ENCODE measurements at places on chromosomes 7 and 10.

DNA sequence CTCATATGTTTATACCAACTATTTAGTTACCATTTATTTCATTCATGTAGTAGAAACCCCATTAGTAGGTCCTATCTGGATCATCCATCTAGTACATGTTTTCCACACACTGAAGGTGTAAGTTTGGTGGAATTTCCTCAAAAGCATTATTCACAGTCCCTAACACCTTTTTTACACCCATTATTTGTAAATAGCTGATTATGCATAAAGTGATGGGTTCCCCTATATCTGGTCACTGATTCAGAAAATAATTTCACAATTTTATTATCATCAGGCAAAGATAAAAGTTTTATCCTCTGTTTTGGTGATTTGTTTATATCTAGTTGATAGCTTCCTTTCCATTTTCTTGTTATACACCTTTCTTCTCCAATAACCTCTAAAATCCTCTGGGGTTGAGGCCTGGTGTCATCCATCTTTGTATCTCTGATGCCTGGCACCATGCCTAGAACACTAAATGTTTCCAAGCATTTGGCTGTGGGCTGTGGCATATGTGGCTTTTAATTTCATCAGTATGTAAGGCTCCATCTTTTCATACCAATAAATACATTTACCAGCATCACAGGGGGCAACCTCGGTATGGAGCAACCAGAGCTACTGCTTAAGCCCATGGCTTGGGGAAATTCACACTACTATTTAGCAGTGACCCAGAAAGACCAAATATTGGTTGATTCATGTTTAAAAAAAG is 1089.5 kb upstream of the LRRN3 start:
- DNase-seq, result no peak

DNA sequence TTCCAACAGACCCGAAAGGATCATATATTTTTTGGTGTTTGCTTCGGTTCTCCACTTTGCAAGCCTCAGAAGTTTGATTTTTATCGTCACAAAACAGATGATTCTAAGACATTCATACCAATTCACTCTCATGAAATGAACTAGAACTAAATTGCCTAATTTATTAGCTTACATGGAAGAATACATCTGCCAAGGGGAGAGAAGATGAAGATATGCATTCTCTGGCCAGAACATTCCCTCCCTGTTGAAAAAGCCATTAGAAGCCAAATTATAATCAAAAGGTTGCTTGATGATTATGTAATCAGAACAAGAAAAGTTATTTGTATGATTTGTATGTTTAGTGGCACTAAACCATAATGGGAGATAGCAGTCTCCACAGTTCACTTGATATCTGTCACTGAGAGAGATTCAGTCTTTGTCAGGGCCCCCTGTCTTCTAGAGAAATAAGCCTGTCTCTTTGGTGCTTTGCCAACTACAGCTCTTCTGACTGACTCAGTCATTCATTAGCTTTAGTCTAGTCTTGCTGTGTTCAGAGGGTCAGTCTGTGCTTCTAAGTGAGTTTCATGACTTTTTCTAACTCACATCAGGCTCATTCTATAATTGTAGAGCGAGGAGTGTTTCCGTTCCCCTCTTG is 95.3 kb upstream of the GNAI1 start:
- no peak for DNase-seq

- DNase-seq, result no peak
Measured at GRCh38 chr7:105345725-105346124, 43.0 kb downstream of the SRPK2 start.

GRCh38 chr10:52778511-52779392 is 6.2 kb upstream of the MBL2 start:
- DNase-seq, result no peak

- DNase-seq, result no peak
Measured at GRCh38 chr10:6689036-6689435, 109.0 kb upstream of the PRKCQ start.

DNA sequence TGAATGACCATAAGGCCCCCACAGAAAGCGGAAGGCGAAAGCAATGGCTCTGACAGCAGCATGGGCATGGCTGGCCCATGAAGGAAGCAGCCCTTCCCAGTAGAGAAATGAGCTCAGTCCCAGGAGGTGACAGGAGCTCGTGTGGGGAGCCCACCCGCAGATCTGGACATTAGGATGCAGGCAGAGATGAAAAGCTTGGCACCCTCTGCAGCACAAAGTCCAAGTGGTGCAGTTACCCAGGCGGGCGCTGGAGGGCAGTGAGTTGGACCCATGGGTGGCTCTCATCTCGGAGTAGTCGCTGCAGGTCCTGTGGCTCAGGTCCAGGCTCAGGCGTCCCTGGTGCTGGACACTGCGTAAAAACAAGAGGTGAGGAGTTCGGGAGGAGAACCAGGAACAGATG is 109.0 kb downstream of the DLG5 start:
- DNase-seq, result no peak

GRCh38 chr7:94062372-94062771 is 58.2 kb upstream of the BET1 start:
- DNase-seq, result no peak

GRCh38 chr10:51090190-51090589 is 15.9 kb downstream of the PRKG1 start:
- no peak for DNase-seq

- DNase-seq, result no peak
Measured at GRCh38 chr10:66783316-66783715, 142.5 kb upstream of the LRRTM3 start.

GRCh38 chr7:35784332-35784731 is 16.5 kb upstream of the SEPTIN7 start:
- no peak for DNase-seq

- DNase-seq, result no peak
Measured at GRCh38 chr10:32149252-32149955, 93.2 kb upstream of the KIF5B start.

GRCh38 chr10:60827791-60828488 is 49.7 kb downstream of the CDK1 start:
- no peak for DNase-seq

GRCh38 chr7:5417106-5418071 is 6.2 kb downstream of the TNRC18 start:
- no peak for DNase-seq

DNA sequence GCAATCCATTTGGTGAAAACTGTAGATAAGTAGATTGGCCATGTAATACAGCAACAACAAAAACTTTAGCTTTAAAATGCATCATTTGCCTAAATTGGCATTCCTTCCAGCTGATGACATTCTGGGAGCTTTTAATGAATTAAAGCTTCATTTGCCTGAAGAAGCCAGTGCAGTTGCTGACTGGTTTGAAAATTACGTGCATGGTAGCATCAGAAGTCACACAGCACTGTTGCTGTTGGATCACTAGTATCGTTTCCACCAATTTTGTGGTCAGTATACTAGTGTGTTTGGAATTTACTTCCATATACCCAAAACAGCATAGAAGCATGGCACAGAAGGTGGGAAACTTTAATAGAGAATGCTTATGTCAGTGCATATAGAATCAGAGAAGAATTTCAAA is 194.9 kb downstream of the ETV1 start:
- no peak for DNase-seq

DNA sequence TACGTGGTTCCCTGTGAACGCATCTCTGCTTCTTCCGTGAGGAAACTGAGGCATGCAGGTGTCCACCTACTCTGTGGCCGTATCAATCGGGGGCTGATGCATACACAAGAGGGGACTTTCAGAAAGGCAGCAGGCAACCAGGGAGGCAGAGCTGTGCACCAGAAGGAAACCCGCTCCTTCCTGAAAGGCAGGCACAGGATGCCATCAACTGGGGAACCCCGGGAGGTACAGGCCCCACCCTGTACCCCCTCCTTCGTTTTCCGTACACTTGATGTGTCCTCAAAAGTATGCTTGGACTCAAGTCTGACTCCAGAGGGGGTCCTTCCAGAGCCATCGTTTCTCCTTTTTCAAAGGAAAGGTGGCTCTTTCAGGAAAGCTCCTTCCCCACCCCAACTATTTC is 59.5 kb downstream of the ASB13 start:
- no peak for DNase-seq

GRCh38 chr7:130345136-130345535 is 520 bp downstream of the CPA5 start:
- DNase-seq, result no peak

GRCh38 chr7:71504697-71505441 is 372.9 kb downstream of the GALNT17 start:
- DNase-seq, result no peak

GRCh38 chr7:121499624-121500023 is 103.5 kb upstream of the FAM3C start:
- DNase-seq, result peak; percentile 38

GRCh38 chr10:104472505-104472904 is 118.9 kb downstream of the CFAP58 start:
- DNase-seq, result no peak

DNA sequence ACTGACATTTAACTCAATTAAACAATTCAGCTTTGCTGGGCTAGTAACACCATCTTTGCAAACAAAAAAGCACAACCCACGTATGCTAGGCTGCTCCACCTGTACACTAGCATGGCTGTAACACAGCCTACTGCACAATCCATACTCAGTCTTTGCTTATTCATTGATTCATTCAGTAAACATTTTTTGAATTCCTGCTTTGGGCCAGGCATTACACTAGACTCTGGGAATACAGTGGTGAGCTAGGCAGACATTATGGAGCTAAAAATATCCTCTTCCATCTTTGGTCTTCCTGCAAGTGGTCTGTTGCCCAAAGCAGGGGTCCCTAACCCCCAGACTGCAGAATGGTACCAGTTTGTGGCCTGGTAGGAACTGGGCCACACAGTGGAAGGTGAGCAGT is 9.9 kb downstream of the CNNM1 start:
- no peak for DNase-seq

DNA sequence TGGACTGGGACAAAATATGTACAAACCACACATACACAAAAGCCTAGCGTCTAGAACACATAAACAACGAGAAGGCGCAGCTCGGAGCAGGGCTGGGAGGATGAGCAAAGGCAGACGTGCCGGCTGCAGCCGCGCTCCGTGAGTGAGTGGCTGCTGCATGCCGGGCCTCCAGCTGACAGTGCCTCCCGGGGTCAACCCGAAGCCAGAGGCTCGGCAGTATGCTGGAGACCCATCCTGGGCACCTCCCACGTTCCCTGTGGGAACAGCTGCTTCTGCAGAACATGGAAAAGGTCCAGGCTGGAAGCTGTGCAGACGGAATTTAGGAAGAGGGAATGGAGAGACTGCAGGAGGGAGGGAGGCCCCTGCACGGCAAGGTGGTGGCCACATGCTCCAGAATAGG is 3.6 kb upstream of the GPR146 start:
- DNase-seq, result no peak

GRCh38 chr10:80075781-80076180 is 2.7 kb upstream of the TMEM254 start:
- no peak for DNase-seq

DNA sequence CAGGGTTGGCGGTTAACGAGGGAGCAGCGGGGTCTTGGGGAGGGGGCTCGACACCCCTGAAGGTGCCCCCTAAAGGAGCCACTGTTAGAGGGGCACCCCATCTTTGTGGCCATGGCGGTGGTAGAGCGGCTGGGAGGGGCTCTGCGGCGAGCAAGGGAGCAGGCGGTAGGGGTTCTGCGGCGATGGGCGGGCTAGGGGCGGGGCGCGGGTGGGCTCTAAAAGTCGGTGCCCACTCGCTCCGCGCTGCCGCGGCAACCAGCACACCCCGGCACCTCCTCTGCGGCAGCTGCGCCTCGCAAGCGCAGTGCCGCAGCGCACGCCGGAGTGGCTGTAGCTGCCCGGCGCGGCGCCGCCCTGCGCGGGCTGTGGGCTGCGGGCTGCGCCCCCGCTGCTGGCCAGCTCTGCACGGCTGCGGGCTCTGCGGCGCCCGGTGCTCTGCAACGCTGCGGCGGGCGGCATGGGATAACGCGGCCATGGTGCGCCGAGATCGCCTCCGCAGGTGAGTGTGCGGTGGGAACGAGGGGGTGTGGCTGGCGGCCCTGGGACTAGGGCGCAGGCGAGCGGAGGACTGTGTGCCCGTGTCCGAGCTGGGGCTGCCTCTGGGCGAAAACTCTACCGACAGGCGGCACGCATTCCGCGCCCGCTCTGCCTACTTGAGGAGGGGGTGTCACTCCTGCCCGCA is at the start of gene MEST:
Gene MEST (plus strand): TSS at position 245 of the 682 bp plus-strand sequence. CDS start 229 bp downstream, at position 474.
- DNase-seq, result peak; percentile 35

- DNase-seq, result no peak
Measured at GRCh38 chr7:155365146-155365874, 67.6 kb downstream of the INSIG1 start.

DNA sequence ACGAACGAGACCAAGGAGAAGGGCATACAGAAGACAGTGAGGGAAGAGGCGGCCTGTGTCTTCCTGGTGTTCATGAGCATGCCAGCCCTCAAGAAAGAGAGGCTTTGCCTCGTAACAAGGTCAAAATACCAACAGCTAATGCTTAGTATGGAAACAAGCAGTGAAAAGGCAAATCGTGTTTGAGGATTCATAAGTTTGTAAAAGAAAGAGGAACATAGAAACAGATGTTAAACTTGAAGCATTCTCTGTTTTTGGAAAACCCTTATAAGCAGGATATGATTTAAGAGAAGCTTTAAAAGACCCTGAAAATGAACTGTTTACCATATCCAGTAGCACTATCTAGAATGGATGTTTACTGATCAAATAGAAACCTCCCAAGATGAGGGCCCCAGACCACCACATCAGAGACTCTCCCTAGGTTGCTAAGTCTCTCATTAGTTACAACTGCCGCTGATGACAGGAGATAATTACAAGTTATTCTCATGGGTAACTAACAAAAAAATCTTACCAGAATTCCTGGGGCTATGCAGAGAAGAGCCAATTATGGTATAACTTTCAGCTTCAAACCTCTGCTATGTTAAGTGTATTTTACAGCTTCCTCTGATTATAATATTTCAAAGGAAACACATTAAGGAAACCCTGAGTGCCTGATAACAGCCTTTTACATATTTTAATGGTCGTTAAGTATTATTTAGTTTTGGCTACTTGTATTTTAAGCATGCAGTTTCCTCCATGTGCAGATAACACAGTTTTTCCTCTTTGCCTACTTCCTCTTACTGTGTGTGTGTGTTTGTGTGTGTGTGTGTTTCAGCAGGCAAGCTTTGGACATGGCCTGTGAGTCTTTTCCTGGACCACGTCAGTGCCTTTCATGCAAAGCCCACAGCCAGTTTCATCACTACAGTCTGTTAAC is 17.9 kb downstream of the JCAD start:
- no peak for DNase-seq

- no peak for DNase-seq
Measured at GRCh38 chr10:59000162-59000825, 176.1 kb upstream of the PHYHIPL start.
